A549 treated with RU486 at 1 μM for 4 hours (cell line): ENCODE measurements at places on chromosomes 4 and X. TPM values are rescaled to one million over a fixed set of nuclear protein-coding genes. Genes with fewer than 3 reads are reported as not detected.

PAGE2B gene
- total RNA-seq: not detected in 5 replicates

CXCL10 gene
- total RNA-seq: 0.08 to 0.27 TPM (median 0.13 TPM) in 3 of 5 replicates, not detected in the others

ARHGEF38 gene
- not detected in 5 replicates for total RNA-seq

ZC4H2 gene
- total RNA-seq: 1.8 to 2.5 TPM (median 2.0 TPM) in 5 replicates

ZNF732 gene
- total RNA-seq: not detected in 5 replicates

RNF128 gene
- 0.06 to 0.09 TPM (median 0.09 TPM) in 3 of 5 replicates, not detected in the others for total RNA-seq

EBP gene
- 111 to 157 TPM (median 145 TPM) in 5 replicates for total RNA-seq

LDB2 gene
- not detected in 5 replicates for total RNA-seq

DCAF4L1 gene
- 0.05 to 0.13 TPM (median 0.11 TPM) in 5 replicates for total RNA-seq

DOCK11 gene
- 3.8 to 7.9 TPM (median 6.6 TPM) in 5 replicates for total RNA-seq

MSMO1 gene
- 7.1 to 20.9 TPM (median 19.7 TPM) in 5 replicates for total RNA-seq

CT45A8 gene
- total RNA-seq: not detected in 5 replicates

CYP2U1 gene
- total RNA-seq: 0.88 to 1.8 TPM (median 1.6 TPM) in 5 replicates

PPP1R2C gene
- total RNA-seq: not detected in 5 replicates

EGF gene
- total RNA-seq: 0.18 to 0.31 TPM (median 0.23 TPM) in 5 replicates

HTR2C gene
- total RNA-seq: not detected in 5 replicates

SRPX gene
- 5.2 to 8.4 TPM (median 7.3 TPM) in 5 replicates for total RNA-seq

ACOT9 gene
- 93.2 to 104 TPM (median 97.6 TPM) in 5 replicates for total RNA-seq

MAGEA10 gene
- 0.13 TPM in 1 of 5 replicates, not detected in the others for total RNA-seq
